ENCODE measurements at places on chromosomes 16 and 17. TPM values are rescaled to one million over a fixed set of nuclear protein-coding genes. Genes with fewer than 3 reads are reported as not detected.

GRCh38 chr17:63516910-63517824, 6.0 kb upstream of the KCNH6 start:
- peaks cover 18% of the 10 kb centered on the region for H3K27me3 ChIP-seq
- H3K4me3 ChIP-seq = no peak overlapping the region
- H3K36me3 ChIP-seq = no peaks in the 10 kb centered on the region
- H3K4me1 ChIP-seq = peaks cover 3% of the 10 kb centered on the region
- DNase-seq = peak; percentile 86
- H3K27ac ChIP-seq = no peak overlapping the region

DNA sequence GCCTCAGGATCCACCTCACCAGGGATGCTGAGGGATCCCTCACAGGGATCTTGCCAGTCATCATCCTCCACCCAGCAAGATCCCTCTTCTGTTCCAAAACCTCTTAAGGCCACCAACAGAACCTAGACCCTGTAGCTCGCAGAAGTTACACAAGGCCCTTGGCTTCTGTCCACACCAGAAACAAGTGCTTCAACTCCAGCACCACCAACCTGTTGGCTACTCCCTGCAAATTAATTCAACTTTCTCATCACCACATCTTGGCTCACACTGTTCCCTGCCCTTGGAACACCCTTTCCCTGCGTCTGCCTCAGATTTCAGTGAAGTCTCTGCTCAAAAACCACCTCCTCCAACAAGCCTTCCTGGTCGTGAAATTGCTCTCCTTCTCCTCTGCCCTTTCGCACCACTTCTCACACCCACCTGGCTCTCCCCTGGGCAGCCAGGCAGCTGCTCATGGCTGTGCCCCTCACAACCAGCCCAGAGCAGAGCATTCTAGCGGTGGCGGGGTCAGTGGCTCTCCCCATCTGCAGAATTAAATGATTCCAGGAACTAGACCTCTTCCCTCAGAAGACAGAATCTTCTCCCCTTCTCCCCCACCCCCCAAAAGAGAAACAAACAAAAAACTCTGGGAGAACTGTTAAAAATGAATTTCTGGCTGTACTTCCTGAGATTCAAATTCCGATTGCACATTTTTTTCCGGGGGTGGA, 1.8 kb downstream of the PLLP start:
- H3K4me3 ChIP-seq = no peak overlapping the region
- no peak for DNase-seq
- H3K4me1 ChIP-seq = no peaks in the 10 kb centered on the region
- no peak overlapping the region for H3K27ac ChIP-seq
- peaks cover 62% of the 10 kb centered on the region for H3K27me3 ChIP-seq

- no peaks in the 10 kb centered on the region for H3K27me3 ChIP-seq
- H3K4me3 ChIP-seq = no peak overlapping the region
- no peaks in the 10 kb centered on the region for H3K36me3 ChIP-seq
- peak overlapping the region; percentile 6 for H3K27ac ChIP-seq
These were observed 13.5 kb upstream of the CIBAR2 start for GRCh38 chr16:85125570-85126393.

DNA sequence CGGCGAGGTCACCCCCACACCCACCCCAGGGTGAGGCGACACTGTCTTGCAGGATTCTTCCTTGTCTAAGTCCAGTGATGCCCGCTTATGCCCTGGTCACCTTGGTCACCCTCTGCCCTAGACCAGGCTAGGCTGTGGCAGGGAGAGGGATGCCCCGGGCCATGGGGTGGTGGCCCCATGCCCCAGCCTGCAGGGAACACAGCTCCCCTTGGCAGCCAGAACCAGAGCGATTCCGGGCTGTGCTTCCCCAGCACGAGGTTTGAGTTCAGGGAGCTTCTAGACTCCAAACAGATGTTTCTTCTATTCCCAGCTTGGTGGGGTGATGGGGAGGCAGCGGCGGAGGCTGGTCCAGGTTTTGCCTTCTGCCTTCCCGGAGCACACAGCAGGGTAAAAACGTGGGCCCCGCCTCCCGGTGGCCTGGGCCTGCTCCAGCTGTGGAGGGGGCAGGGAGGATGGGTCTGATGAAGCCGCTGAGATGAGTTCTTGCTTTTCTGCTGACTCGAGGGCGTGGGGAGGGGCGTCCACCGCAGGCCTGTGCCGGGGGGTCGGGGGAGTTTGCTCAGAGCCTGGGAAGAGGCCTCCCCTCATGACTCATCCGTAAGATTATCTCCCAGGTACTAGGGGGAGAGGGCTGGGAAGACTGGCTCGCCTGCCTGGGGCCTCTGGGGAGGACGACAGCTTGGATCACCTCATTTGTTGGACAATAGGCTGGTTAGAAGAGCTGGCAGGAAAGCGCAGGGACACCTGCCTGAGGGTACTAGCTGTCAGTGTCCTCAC, 15.4 kb downstream of the SMTNL2 start:
- H3K36me3 ChIP-seq = no peaks in the 10 kb centered on the region
- peak; percentile 15 for DNase-seq
- peaks cover 20% of the 10 kb centered on the region for H3K4me1 ChIP-seq
- peaks cover 17% of the 10 kb centered on the region for H3K27me3 ChIP-seq
- no peak overlapping the region for H3K4me3 ChIP-seq

- H3K4me3 ChIP-seq = no peak overlapping the region
- H3K4me1 ChIP-seq = peaks cover 5% of the 10 kb centered on the region
- peaks cover 35% of the 10 kb centered on the region for H3K27me3 ChIP-seq
These were observed 129.9 kb downstream of the MGAT5B start for GRCh38 chr17:76997981-76998531.

OR1E2 gene
- total RNA-seq = not detected

TBC1D28 gene
- not detected for total RNA-seq

PITPNM3 gene
- total RNA-seq = 0.56 TPM

DNA sequence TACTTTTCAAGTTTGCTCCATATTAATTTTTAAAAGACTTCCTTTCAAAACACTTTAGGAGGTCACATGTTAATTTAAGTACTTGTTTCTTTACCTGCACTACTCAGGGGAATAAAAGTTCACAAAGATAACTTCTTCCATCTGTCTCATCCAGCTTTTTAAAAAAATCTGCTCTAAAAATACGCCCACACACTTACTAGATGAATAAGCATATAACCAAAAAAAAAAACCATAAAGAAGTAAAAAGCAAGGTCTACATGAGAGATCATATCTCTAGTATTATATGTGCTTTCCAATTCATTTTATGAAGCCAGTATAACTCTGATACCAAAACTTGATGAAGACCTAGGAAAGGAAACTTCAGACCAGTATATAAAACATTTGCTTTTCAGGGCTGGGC, 17.2 kb downstream of the SKAP1 start:
- H3K4me3 ChIP-seq = no peak overlapping the region
- H3K4me1 ChIP-seq = no peaks in the 10 kb centered on the region
- DNase-seq = no peak
- no peaks in the 10 kb centered on the region for H3K36me3 ChIP-seq
- H3K27me3 ChIP-seq = peaks cover 45% of the 10 kb centered on the region
- H3K27ac ChIP-seq = no peak overlapping the region

DNA sequence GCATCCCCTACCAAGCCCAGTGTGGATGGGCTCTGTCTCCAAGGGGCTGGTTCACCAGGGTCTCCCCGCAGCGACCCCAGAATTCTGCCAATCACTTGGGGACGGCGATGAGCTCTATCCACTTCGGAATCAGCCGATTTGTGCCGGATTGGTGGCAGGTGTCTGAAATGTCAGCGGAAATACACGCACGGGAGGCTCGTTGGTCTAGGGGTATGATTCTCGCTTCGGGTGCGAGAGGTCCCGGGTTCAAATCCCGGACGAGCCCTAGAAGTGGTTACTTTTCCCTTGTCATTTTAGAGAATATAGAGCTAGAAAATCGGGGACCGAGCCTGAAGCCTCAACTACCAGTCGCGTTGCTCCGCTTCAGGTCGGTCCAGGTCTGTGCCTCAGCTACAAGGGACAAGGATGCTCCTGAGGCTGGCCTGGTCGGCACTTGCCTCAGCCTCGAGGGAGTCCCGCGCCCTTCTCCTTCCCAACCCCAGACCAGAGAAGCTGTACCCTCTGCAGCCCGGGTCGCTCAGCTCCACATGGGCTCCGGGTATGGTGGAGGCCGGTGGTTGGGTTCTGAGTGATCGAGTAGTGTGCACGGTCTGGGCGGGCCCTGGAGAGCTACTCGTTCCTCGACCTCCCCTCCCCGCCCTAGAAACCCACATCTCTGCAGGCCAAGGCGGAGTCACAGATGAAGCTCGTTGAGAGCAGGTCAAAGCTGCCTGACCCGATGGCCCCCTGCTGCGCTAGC, 16.0 kb upstream of the OR1F1 start:
- DNase-seq = peak; percentile 76
- no peaks in the 10 kb centered on the region for H3K36me3 ChIP-seq
- no peak overlapping the region for H3K4me3 ChIP-seq
- peaks cover 46% of the 10 kb centered on the region for H3K27me3 ChIP-seq
- H3K4me1 ChIP-seq = peaks cover 2% of the 10 kb centered on the region

DNA sequence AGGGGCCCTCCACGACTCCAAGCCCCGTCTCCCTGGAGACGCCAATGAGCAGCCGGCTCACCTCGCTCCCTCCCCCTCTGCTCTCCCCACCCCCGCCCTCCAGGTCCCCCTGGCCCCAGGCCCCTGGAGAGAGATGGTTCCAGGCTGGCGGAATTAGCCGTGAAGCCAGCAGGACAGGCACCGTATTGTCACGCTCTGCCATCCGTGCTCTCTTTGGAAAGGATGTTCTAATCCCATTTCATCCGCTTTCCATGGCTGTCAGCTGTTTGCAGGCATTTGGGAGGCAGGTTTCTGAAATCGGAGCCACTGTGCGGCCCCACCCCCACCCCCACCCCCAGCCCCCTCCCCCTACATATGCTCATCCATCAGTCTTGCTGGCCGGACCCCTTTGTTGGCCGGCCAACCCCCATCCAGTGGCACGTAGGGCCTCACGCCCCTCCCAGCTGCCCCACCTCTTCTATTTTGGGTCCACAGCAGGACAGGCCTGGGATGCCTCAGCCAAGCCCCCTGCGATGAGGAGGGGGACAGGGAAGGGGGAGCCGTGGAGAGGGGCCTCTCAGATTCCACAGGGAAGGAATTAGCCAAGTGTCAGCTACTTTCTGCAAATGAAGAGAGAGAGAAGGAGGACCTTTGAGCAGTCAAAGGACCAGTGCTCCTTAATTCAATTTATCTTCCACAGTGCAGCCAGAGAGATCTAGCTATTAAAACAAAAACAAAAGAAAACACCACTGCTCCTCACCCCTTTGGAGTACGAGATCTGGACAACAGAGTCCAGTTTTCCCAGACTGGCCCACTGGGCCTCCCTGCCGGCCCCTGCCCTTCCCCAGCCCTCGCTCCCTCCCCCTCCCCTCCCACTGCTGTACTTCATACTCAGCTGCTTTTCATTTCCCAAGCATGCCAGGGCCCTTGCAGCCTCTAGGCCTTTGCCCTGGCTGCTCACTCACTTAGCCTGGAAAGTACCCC, 30.7 kb downstream of the SDK2 start:
- no peaks in the 10 kb centered on the region for H3K36me3 ChIP-seq
- H3K4me3 ChIP-seq = no peak overlapping the region
- H3K27ac ChIP-seq = no peak overlapping the region
- H3K4me1 ChIP-seq = no peaks in the 10 kb centered on the region
- no peak for DNase-seq
- no peaks in the 10 kb centered on the region for H3K27me3 ChIP-seq

GRCh38 chr16:4070936-4071335, 45.3 kb downstream of the ADCY9 start:
- DNase-seq = no peak
- no peaks in the 10 kb centered on the region for H3K36me3 ChIP-seq
- peaks cover 4% of the 10 kb centered on the region for H3K4me1 ChIP-seq
- H3K4me3 ChIP-seq = no peak overlapping the region

- H3K4me3 ChIP-seq = no peak overlapping the region
- H3K27me3 ChIP-seq = peaks cover 3% of the 10 kb centered on the region
- H3K4me1 ChIP-seq = no peaks in the 10 kb centered on the region
- H3K27ac ChIP-seq = no peak overlapping the region
- H3K36me3 ChIP-seq = no peaks in the 10 kb centered on the region
These were observed 204.1 kb downstream of the COPRS start for GRCh38 chr17:31654936-31655335.

DNA sequence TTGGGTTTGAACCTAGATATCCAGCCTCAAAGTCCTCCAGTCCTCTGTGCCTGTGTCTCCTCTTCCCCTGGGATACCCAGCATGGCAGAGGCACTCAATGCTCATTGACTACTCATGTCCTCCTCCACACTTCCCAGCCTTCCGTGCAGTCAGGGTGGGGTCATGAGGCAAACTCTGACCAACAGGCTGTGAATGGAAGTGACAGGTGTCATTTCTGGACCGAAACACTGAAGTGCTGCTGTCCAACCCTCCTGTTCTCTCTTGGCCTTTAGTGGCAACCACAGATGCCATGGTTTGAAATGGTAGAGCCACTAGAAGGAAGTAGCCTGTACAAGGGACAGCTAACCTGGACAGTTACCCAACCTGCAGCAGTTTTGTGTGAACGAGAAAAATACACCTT, 46.7 kb upstream of the MAP3K14 start:
- DNase-seq = no peak
- H3K4me1 ChIP-seq = peaks cover 10% of the 10 kb centered on the region
- no peaks in the 10 kb centered on the region for H3K27me3 ChIP-seq

FBXW10B gene
- total RNA-seq = 0.28 TPM

- H3K27ac ChIP-seq = no peak overlapping the region
- no peaks in the 10 kb centered on the region for H3K27me3 ChIP-seq
- peaks cover 9% of the 10 kb centered on the region for H3K4me1 ChIP-seq
- no peak overlapping the region for H3K4me3 ChIP-seq
- peak; percentile 52 for DNase-seq
These were observed 41.2 kb downstream of the KIAA0513 start for GRCh38 chr16:85068746-85069145.

GRCh38 chr16:86495756-86496261, 14.5 kb upstream of the FOXF1 start:
- no peaks in the 10 kb centered on the region for H3K27me3 ChIP-seq
- H3K27ac ChIP-seq = no peak overlapping the region
- H3K4me1 ChIP-seq = peaks cover 54% of the 10 kb centered on the region
- no peak for DNase-seq
- H3K4me3 ChIP-seq = no peak overlapping the region

ACSM5 gene
- not detected for total RNA-seq

DNA sequence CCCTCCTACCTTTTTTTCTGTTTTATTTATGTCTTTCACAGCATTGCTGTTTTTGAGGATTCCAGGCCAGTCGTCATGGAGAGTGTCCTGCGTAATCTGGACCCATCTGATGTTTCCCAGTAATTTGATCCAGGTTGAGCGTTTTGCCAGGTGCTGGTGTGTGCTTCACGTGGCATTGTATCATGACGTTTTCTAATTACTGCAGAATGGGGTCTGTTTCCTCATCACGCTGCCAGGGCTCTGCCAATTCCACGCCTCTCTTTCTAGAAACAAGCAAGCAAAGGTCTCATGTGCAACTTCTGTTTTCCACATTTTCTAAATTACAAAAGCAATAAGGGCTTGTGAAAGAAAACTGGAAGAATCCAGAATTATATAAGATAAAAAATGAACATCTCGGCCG, 28.3 kb upstream of the BHLHA9 start:
- no peak overlapping the region for H3K4me3 ChIP-seq
- DNase-seq = peak; percentile 50
- H3K27ac ChIP-seq = no peak overlapping the region
- H3K36me3 ChIP-seq = no peaks in the 10 kb centered on the region

GPR142 gene
- not detected for total RNA-seq

RPUSD1 gene
- 13.1 TPM for total RNA-seq

CLDN6 gene
- not detected for total RNA-seq
